Endothelial cell (in vitro differentiated cells): ENCODE measurements at places on chromosomes 16 and 17. TPM values are rescaled to one million over a fixed set of nuclear protein-coding genes. Genes with fewer than 3 reads are reported as not detected.

Gene DHRS7C
- total RNA-seq = 0.31 TPM

Gene PITPNM3
- 0.72 TPM for total RNA-seq

Gene PERCC1
- total RNA-seq = not detected

Gene KRT25
- total RNA-seq = not detected

Gene PROCA1
- total RNA-seq = 12.0 TPM

Gene CEP112
- 26.3 TPM for total RNA-seq

DNA sequence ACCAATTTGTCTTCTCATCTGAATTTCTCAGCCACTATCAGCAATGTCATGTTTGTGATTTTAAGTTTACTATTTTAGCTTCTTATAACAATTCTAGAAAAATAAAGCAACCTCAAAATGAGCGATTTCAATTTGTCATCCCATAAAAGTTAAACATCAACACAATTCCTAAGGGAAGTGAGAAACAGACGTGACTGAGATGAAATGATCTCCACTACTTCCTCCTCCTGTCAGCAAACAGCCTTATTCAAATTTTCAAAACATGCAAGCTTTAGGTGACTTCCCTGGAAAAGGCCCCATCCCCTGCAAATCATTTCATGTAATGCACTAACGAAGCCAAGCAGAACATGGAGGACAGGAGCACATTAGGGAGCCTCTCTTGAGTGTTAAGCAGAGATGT is 64.9 kb downstream of the ZNF652 start:
- no peaks in the 10 kb centered on the region for H3K27me3 ChIP-seq
- H3K4me1 ChIP-seq = no peaks in the 10 kb centered on the region
- no peak overlapping the region for H3K27ac ChIP-seq
- DNase-seq = no peak

DNA sequence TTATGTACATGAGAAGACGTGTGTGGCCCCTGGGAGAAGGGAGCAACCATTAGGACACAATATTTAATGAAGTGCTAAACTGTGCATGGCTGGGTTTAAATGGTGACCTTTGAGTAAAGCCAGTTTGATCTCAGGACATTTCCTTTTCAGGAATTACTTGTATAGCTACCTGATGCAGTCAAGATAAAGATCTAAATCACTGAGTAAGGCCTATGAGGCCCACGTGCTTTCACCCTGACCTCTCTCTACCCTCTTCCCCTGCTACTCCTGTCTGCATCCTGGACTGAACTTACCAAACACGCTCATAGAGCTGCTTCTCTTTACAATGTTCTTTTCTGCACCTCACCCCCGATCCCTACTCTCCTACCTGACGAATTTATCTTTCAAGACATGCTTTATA is 98.9 kb downstream of the GRIN2A start:
- no peak for DNase-seq
- peaks cover 2% of the 10 kb centered on the region for H3K27me3 ChIP-seq
- H3K36me3 ChIP-seq = no peaks in the 10 kb centered on the region

GRCh38 chr17:43546319-43547188 is at the start of gene ETV4:
ETV4 (minus strand) TSS chr17:43546340; CDS start chr17:43545617, 723 bp downstream.
- H3K36me3 ChIP-seq = no peaks in the 10 kb centered on the region
- H3K27ac ChIP-seq = peak within 1 kb of the TSS; percentile 72
- H3K27me3 ChIP-seq = peaks cover 16% of the 10 kb centered on the region
- DNase-seq = peak; percentile 95
- peaks cover 37% of the 10 kb centered on the region for H3K4me1 ChIP-seq
- H3K4me3 ChIP-seq = peak within 1 kb of the TSS; percentile 90

DNA sequence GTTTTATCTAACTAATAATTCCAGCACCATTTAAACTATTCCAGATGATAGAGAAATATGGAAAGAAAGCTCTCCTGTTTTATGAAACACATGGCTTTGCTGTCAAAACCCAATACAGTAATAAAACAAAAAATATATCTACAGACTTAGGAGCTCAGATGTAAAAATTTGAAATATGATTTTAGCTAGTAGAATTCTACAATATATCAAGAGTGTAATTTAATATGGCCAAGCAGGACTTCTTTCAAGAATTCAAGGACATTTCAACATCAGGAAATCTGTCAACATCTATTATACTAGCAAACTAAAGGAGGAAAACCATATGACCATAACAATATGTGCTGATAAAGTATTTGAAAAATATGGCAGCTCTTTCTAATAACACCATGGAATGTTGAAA is 57.5 kb downstream of the CCDC182 start:
- H3K36me3 ChIP-seq = no peaks in the 10 kb centered on the region

GRCh38 chr16:81638286-81638945 is 140.7 kb upstream of the PLCG2 start:
- peaks cover 27% of the 10 kb centered on the region for H3K27me3 ChIP-seq
- no peak for DNase-seq
- peak overlapping the region; percentile 71 for H3K4me3 ChIP-seq
- peaks cover 67% of the 10 kb centered on the region for H3K4me1 ChIP-seq
- H3K36me3 ChIP-seq = peaks cover 9% of the 10 kb centered on the region

GRCh38 chr17:51486091-51486490 is 225.7 kb downstream of the UTP18 start:
- no peaks in the 10 kb centered on the region for H3K36me3 ChIP-seq
- H3K27me3 ChIP-seq = no peaks in the 10 kb centered on the region
- no peak overlapping the region for H3K4me3 ChIP-seq
- no peak overlapping the region for H3K27ac ChIP-seq

GRCh38 chr17:55463600-55463999 is 42.0 kb upstream of the MMD start:
- no peak overlapping the region for H3K27ac ChIP-seq
- DNase-seq = no peak

DNA sequence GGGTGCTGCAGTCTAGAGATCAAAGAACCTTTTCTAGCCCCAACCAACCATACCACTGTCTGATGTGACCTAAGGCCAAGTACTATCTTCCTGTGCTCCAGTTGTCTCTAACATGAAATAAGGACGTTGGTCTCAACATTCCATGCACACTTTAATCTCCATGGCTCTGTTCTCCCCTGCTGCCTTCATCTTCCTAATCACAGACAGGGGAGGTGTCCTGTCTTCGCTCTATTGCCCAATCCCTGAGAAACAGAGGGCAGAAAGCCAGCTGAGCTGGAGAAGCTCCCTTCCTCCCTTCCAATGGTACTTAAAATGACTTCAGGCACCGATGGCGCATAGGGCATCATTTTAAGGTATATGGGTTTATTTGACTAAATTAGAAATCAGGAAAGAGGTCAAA is 148.9 kb upstream of the GNAO1 start:
- H3K36me3 ChIP-seq = no peaks in the 10 kb centered on the region
- H3K4me3 ChIP-seq = no peak overlapping the region
- DNase-seq = no peak
- no peaks in the 10 kb centered on the region for H3K4me1 ChIP-seq
- H3K27ac ChIP-seq = no peak overlapping the region
- H3K27me3 ChIP-seq = no peaks in the 10 kb centered on the region

DNA sequence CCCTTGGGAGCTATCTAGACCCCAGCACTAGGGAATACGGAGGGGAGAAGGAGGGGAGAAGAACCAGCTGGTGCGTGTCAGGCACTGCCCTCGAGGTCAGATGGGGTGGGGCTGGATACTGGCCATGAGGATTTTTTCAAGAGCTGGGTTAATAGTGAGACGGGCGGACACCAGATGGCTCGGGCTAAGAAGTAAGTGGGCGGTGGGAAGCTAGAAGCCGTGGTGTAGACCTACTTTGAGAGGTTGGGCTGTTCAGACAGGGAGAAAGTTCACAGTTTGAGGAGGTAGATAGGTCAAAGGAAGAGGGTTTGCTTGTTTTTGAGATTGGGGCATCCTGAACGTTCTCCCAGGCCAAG is 303.8 kb downstream of the SEC14L1 start:
- peaks cover 23% of the 10 kb centered on the region for H3K36me3 ChIP-seq
- H3K27me3 ChIP-seq = peaks cover 12% of the 10 kb centered on the region
- peak overlapping the region; percentile 74 for H3K4me3 ChIP-seq
- no peak for DNase-seq
- H3K27ac ChIP-seq = peak overlapping the region; percentile 74

- H3K27me3 ChIP-seq = peaks cover 13% of the 10 kb centered on the region
- no peak overlapping the region for H3K27ac ChIP-seq
- no peak for DNase-seq
- no peaks in the 10 kb centered on the region for H3K36me3 ChIP-seq
- H3K4me1 ChIP-seq = peaks cover 35% of the 10 kb centered on the region
These were observed 2.3 kb downstream of the MT2A start for GRCh38 chr16:56610609-56611111.

DNA sequence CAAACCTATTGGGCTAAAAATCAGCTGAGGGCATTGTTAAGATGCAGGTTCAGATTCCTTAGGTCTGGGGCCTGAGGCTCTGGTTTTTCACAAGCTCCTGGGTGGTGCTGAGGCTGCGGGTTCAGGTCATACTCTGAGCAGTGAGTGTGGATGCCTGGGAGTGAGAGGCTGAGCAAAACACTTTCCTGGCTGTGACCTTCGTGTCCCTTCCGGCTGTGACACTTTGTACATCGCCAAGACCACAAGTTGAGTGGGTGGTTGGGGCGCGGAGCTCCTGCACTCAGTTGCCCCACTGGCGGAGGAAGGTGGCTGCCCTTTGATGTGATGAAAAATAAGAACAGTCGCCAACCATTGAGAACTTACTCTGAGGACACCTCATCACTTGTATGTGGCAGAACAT is 24.8 kb downstream of the CCR7 start:
- peaks cover 62% of the 10 kb centered on the region for H3K4me1 ChIP-seq
- H3K27me3 ChIP-seq = peaks cover 14% of the 10 kb centered on the region
- DNase-seq = no peak
- no peaks in the 10 kb centered on the region for H3K36me3 ChIP-seq

GRCh38 chr16:17237350-17237944 is 233.3 kb downstream of the XYLT1 start:
- H3K27ac ChIP-seq = no peak overlapping the region
- no peak for DNase-seq
- no peak overlapping the region for H3K4me3 ChIP-seq
- H3K4me1 ChIP-seq = no peaks in the 10 kb centered on the region
